ENCODE measurements at places on chromosomes 1 and 21. TPM values are rescaled to one million over a fixed set of nuclear protein-coding genes. Genes with fewer than 3 reads are reported as not detected.

KCNK1 gene
- 13.2 TPM for polyA plus RNA-seq

DNA sequence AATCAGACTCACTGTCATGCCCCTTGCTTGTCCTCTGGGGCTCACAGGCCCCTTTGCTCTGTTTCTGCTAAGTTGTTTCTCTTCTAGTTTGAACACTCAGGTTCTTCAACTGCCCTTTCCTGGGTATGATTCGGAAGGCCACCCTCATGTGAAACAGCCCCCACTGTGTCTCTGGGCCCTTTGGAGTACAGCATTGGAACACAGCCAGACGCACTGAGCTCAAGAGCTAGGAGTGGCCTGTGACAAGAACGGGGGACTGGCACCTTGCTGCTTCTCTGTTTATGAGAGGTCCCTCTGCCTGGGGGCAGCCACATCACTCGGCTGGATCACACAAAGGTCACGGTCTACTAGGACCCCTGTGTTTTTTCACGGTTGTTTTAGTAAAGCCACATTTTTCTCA, 114.4 kb upstream of the ZC3H12A start:
- DNase-seq = no peak

- no peak for DNase-seq
Measured at GRCh38 chr1:25447547-25447946, 16.9 kb downstream of the MACO1 start.

- no peak for DNase-seq
Measured at GRCh38 chr1:32257227-32257508, 6.1 kb downstream of the LCK start.

- no peak for DNase-seq
Measured at GRCh38 chr1:7000720-7001119, 215.5 kb downstream of the CAMTA1 start.

DNA sequence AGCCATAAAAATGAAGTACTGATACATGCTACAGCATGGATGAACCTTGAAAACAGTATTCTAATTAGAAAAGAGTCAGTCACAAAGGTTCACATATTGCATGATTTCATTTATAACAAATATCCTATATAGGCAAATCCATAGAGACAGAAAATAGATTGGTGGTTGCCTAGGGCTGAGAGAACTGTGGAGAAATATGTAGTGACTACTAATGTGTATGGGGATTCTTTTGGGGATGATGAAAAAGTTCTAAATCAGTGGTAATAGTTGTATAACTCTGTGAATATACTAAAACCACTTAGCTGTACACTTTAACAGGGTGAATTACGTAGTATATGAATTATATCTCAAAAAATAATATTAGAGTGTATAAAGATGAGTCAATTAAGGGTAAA, 45.8 kb downstream of the RNF115 start:
- no peak for DNase-seq

HCN3 gene
- polyA plus RNA-seq = 36.0 TPM

LHX8 gene
- polyA plus RNA-seq = not detected

DTL gene
- polyA plus RNA-seq = 8.0 TPM

GRCh38 chr1:109239409-109240068, 9.8 kb upstream of the CELSR2 start:
- DNase-seq = no peak

GRCh38 chr1:81654147-81654546, 146.6 kb upstream of the ADGRL2 start:
- DNase-seq = no peak

DNA sequence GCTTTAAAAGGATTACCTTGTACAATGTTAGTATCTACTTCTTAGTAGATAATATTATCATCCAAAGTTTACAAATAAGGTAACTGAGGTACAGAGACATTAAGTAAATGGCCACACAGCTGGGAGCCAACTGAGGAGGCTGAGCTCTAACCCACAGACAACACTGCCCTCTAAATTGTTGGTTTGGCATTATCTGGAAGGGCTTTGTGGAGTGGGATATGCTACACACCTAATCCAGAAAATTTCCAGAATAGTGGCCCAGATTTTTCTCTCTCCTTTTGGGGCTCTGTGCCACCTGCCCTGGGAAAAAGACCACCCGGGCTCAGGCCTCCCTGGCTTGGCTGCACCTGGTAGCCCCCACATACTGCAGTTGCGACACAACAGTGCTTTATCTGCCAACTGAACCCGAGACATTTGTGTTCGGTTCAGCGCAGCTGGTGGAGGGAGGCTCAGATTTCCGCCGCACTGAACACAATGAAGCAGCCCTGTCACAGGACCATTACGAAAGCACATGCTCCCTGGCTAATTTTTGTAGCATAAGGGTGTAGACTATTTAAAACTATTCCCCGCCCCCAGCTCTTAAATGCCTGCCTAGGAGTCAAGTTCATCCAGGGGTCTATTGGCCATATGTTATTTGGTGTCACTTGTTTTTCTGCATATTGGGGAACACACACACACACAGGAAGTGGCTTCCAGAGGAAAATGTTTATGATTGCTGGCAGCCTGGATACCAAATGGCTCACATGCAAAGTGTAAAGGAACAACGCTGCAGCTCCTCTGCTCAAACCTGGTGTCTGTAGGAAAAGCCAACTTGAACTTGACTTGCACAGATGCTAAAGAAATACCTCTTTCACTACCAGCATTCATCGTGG, 92.3 kb upstream of the ESRRG start:
- DNase-seq = peak; percentile 28

DNA sequence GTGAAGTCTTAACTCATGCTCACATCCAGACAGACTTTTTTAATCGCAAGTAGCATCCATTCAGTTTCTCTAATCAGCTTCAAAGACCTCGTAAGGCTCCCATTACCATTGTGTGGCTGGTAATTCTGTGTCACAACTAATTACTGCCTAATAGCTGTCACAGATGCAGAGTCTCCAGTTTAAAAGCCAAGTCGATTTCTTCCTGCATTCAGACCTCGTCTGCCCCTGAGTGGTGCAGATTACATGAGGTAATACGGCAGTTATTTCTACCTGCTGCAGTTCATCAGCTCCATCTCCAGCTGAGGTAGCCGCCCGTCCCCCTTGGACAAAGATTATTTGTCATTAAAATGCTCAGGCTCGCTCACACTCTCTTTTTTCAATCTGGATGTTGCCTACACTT, 34.4 kb upstream of the OLIG2 start:
- DNase-seq = no peak
